ENCODE measurements at places on chromosomes 7 and 10.
A peak's percentile ranks its signal among the peaks of the same experiment; 100 is the strongest.

DNA sequence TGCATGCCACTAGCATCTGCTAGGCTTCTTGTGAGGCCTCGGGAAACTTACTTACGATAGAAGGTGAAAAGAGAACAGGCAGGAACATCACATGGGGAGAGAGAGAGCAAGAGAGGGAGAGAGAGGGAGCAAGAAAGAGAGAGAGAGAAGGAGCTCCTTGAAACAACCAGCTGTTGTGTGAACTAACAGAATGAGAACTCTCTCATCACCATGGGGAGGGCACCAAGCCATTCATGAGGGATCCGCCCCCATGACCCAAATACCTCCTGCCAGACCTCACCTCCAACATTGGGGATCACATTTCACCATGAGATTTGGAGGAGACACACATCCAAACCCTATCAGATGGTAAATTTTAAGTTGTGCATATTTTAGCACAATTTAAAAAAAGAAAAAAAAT, 1217.2 kb downstream of the TYW1 start:
- no peak for DNase-seq

GRCh38 chr7:129225206-129225930, 538 bp downstream of the AHCYL2 start:
- peak; percentile 60 for DNase-seq

DNA sequence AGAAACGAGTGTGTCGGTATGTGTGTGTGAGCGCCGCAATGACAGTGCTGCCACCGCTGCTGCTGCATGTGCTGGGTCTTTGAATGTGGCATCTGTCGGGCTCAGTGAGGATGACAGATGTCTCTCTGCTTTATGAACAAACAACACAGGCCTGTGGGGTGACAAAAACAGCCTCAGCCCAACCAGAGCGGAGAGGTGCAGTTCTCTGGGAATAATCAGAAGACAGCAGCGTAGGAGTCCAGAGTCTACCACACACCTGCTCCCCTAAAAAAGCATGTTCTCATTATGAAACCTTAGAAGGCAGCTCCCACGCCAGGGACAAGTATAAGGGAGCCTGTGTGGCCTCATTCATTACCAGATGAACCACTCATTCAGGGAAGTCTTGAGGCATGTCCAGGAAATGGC, 278.3 kb downstream of the KCNMA1 start:
- DNase-seq = no peak

DNA sequence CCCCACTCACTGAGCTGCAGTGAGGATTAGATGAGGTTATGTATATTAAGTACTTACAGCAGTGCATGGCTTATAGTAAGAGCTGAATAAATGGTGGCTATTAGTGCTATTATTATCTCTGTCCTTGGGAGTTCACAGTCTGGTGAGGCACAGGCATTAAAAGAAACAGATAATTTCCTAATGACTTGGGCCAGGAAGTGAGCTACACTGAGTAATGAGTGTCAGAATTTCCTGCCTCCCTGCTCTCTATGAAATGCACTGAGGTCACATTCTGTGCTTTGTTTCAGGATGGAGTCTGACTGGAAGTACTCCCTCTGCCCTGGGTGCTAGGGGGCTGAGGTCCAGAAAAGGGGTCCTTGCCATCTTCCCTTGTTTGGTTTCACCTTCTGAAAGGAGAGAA, 48.7 kb upstream of the LOXL4 start:
- peak; percentile 79 for DNase-seq

DNA sequence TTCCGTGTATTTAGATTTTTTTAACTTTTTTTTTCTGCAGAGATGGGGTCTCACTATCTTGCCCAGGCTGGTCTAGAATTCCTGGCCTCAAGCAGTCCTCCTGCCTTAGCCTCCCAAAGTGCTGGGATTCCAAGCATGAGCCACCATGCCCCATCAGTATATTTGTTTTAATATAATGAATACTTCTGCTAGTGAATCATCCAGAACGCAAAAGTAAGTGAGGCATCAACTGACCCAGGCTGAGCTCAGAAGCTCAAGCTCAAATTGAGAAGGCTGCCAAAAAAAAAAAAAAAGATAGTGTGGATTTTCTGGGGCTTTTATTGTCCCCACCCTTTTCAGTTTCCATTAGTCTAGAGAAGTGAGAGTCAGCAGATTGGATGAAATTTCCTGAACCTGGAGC, 39.0 kb upstream of the TECTB start:
- peak; percentile 60 for DNase-seq

DNA sequence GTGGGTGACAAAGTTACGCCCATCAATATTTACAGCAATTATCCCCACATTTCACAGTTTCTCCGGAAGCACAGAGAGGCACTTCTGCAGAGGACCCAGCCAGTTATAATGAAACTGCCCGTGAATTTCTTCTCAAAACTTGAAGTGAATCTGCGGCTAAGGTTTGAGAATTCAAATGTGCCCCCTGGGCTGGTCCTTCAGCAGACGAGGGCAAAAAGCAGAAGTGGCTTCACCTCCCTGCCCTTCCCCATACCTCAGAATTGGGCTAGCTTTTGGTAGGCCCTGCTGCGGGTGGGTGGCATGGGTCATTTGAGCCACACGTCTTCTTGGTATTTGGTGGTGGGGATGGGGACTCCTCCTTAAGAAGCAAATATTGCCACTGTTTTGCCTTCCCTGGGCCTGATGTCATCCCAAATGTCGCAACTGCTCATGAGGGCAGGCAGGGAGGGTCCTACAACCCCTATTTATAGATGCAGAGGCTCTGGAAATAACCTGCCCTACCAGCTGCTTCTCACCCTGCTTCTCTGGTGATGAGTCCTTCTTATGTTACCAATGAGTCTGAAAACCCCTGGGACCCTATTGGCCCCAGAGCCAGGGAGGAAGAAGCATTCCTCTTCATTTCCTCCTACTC, 16.6 kb upstream of the WDFY4 start:
- DNase-seq = no peak

GRCh38 chr7:103823084-103823483, 166.4 kb downstream of the RELN start:
- no peak for DNase-seq

DNA sequence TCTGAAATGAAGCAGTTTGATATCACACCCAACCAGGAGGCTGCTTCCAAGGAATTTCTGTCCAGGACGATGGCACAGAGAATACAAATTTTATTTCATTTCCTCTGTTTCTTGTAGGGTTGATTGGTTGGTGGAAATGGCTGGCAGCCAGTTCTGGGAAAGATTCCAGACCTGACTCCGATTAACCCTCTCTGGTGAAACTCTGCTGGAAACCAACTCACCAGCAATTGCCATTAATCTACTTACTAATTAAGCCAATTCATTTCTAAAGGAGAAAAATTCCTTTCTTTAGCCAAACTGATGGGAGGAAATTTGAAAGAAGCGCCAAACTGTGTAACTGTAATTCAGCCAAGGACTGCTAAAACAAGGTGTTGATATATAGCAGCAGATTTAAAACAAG, 10.7 kb downstream of the PTF1A start:
- DNase-seq = no peak

GRCh38 chr10:92834331-92834730, 14.0 kb upstream of the EXOC6 start:
- no peak for DNase-seq

- no peak for DNase-seq
These were observed 1.5 kb downstream of the HECTD2 start for GRCh38 chr10:91411621-91412020.

- DNase-seq = no peak
These were observed 178.6 kb downstream of the SORCS3 start for GRCh38 chr10:104819731-104820130.

- no peak for DNase-seq
These were observed 1183.4 kb upstream of the AUTS2 start for GRCh38 chr7:68414631-68415425.

DNA sequence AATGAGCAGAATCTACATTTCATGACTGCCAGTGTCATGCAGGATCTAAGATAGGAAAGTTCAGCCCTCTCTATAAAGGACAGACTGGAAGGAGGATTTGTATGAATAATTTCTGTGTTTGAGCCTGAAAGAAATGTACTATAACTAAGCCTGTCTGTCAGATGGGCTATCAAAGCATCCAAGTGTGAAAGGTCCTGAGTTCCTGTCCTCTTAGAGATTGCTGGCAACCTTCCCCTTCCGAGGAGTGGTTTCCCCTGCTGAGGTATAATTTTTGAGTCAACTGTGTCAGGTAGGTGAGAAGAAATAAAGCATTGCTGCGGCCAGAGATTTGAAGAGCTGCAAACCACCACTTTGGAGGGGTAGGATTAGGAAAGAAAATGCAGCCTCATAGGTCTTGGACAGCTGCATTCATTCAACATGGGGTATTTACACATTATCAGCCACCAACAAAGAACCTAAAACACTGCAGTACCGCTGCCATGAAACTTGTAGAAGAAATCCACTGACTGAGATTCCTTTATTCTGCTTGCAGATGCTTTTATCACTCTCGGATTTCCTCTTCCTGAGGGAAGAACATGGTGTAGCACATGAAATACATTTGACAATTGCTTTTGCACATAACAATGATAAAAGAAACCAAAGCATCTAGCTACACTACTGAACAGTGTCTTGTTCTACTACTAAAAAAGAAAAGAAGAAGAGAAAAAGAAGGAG, 189.1 kb downstream of the DGKI start:
- no peak for DNase-seq

- DNase-seq = peak; percentile 84
These were observed 11.4 kb upstream of the FAS start for GRCh38 chr10:88979153-88979562.

DNA sequence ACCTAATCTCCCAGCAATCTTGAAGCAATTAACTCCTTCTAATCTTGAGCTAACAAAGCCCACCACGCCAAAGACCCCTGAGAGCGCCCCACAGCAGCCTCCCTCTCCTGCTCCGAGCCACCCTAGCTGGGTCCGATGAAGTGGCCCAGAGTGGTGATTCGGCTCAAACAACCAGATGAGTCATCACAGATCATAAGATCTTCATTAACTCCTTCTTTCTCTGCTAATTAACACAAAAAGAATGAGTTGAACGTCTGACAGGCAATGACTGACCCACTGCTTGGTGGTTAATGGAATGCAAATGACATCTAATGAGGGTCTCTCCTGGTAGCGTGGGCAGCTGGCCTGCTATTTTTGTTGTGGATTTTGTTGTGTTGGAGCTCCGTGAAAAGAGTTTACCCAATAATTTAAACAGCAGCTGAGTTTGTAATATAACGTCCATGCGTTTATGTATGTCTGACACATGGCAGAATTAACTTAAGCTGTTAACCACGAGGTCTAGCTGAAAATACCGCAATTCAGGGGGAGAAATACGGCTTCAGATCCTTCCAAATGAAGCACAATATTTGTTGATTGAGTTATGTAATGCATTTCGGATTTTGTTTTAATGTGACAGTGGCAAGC, 161.4 kb downstream of the RAB11FIP2 start:
- DNase-seq = no peak

- DNase-seq = peak; percentile 75
These were observed 52.6 kb upstream of the TMEM106B start for GRCh38 chr7:12158334-12159060.

DNA sequence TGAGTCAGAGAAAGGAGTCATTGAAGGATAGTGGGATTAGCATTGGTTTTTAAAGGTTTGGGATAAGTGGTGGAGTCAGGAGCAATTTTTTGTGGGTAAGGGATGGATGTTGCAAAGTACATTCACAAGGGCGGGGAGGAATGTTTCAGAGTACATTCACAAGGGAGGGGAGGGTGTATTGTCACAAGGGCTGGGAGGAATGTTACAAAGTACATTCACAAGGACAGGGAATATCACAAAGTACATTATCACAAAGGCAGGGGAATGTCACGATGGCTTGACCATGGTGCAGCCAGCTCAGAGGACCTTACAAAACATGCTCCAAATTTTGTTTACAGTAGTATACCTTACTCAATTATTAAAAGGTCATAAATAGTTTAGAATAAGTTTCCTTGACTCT, 30.3 kb downstream of the C1GALT1 start:
- DNase-seq = no peak

DNA sequence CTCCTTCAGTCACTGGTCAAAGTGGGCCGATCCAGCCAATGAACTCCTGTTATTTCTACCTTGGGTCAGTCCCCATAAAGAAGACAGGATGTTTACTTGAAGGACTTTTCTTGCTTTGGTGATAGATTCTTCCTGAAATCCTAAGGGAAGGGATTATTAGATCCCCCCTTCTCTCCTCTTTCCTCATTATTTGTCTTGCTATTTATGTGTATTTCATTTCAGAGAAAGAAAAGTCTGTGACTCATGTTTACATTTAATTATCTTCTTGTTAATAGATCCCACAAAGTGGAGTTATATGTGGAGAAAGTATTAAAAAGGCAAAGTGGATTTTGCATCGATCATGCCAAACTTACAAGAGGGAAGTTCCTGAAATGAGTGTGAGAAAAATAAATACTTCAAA, 341.5 kb downstream of the PHTF2 start:
- DNase-seq = no peak

GRCh38 chr7:68718097-68718551, 880.2 kb upstream of the AUTS2 start:
- no peak for DNase-seq

DNA sequence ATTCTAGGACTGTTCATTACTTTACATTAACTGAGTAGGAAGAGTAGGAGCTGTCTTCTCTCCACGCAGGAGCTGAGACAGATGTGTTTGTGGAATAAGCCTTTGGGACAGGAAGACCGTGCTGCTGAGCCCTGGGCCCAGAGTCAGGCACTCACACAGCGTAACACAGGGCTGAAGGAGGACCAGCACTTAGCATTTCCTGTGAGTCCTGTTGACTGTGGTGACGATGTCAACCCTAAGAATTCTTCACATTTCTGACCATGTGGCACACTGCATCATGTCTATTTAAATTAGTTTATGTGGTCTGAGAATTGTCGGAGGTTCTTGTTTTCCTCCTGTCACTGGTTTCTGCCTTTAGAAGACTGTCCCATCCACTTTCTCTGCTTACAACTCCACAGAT, 117.2 kb downstream of the PIP4K2A start:
- peak; percentile 74 for DNase-seq

- no peak for DNase-seq
These were observed 16.3 kb downstream of the ZNF804B start for GRCh38 chr7:88775838-88776237.

GRCh38 chr10:2019281-2019680, 282.0 kb upstream of the ADARB2 start:
- no peak for DNase-seq

- peak; percentile 83 for DNase-seq
These were observed 161.3 kb downstream of the KLF6 start for GRCh38 chr10:3623746-3624145.

DNA sequence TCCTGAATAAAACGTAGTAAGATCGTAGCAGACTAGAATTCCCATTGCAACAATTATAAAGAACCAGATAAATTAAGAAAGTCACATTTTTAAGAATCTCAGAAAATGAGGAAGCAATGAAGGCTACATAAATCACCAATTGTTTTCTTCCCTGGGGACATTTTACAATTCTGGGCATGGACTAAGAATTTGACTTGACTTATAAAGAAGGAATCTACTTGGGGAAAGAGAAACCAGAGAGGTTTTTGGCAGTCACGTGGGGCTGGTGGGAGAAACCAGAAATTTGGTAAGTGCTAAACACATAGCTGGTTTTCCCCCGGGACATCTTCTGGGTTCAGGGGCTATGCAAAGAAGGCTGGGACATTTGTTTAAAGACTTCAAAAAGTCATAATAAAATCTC, 109.8 kb upstream of the IL6 start:
- DNase-seq = no peak
